ENCODE measurements at places on chromosomes 7 and 10. TPM values are rescaled to one million over a fixed set of nuclear protein-coding genes. Genes with fewer than 3 reads are reported as not detected.

The DNMBP gene
- total RNA-seq, result 21.9 TPM

The TMEM176B gene
- 145 TPM for total RNA-seq

The CACNB2 gene
- 36.0 TPM for total RNA-seq

The NPFFR1 gene
- total RNA-seq, result 0.18 TPM

The KIN gene
- 12.3 TPM for total RNA-seq

The HOGA1 gene
- total RNA-seq, result 0.47 TPM

The GNGT1 gene
- 0.41 TPM for total RNA-seq

The SPDYE6 gene
- total RNA-seq, result not detected

The EGR2 gene
- 5.7 TPM for total RNA-seq

GRCh38 chr10:113475381-113475807 lies 77.5 kb upstream of the HABP2 start:
- DNase-seq, result no peak

DNA sequence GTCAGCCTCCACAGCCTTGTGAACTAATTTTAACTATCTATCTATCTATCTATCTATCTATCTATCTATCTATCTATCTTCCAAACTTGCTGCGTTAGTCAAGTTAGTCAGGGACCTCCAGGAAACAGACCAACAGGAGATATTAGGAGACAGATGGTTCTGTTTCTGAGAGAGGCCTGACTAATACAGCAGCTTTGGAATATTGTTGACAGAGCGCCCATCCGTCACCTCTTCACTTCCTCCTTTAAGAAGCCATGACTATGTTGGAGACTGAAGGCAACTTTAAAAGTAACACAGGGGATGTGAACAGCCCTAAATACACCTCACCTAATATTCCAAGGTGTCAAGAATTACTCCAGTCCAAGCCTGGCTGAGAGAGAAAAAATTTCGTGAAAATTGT lies 280.9 kb upstream of the IGFBP3 start:
- no peak for DNase-seq

DNA sequence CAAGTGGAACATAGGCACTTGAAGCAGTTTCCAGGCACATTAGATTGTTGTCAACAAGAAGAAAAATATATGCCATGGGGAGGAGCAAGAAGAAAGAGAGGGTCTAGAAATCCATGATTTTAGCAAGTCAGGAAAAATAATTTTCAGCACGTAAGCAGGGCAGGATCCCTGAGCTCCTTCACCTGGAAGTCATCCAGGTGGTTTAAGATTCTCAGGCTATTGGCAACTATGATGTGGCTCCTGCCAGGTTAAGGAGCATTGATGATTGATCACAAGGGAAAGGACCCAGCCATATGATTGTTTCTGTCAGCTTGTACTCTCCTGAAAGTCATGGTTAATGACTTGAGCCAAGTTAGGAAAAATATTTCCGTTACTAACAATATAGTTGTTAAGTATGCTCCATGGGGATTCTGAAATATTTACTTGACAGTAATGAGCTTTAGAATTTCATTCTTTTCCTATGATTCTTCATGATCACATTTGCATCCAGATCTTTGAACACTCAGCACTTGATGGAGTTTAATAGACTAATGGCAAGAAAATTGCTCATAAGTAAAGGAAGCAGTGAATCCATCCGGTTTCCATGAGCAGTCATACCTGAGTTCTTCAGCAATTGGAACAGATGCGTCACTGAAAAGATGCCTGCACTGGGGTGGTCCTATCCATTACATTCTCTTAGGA lies 209.1 kb downstream of the BICC1 start:
- no peak for DNase-seq

DNA sequence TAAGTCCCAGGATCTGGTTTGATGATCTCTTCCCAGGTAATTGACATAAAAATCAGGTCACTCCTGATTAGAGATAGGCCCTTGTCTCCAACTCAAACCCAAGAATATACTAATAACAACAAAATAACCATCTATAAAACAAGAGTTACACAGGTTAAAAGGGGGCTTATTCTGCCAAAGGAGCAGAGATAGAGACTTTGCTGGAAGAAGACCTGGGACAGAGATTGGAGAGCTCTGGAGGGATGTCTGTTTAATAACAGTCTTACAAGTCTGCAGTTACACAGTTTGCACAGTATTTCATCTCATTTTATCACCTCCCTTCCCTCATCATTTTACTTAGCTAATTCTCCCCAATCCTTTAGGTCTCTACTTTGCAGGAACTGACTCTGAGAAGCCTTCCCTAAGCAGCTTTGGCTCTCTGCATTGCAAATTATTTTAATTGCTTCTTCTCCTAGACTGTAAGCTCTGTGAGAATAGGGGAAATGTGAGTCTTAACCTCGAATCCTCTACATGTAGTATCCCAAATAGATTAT lies 3.7 kb upstream of the ZNF438 start:
- no peak for DNase-seq

DNA sequence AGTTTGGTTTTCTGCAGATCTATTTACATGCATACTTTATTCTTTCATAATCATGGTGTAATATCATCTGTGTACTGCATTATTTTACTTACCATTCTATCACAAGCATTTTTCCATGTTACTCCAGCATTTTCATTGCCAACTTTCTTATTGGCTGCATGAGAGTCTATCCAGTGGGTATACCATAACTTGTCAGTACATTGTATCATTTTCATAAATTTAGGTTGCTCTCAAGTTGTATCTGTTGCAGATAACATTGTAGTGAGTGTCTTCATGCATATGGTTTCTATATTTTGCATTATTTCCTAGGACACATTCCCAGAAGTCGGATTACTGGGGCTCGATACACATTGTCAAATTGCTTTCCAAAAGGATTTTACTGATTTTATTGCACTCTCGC lies 87.2 kb upstream of the INSYN2A start:
- DNase-seq, result no peak

DNA sequence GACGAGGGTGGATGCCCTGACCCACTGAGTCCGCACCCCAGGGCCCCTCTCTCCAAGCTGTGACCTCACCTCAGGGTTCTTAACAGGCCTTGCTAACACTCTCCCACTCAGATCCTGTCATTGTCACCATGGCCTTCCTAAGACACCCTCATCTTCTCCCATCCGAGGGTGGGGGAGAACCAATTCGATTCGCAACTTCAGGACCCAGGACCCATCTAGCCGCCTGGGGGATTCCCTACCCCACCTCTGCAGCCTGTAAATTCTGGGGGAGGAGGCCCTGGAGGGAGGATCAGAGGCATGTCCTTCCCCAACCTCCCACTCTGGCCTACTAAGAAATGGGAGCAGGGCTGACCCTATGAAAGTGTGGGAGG lies 17.4 kb downstream of the TRIM8 start:
- peak; percentile 33 for DNase-seq

GRCh38 chr10:17675638-17676037 lies 31.7 kb downstream of the STAM start:
- no peak for DNase-seq

GRCh38 chr10:62681211-62681940 lies 123.1 kb upstream of the ADO start:
- no peak for DNase-seq

- no peak for DNase-seq
Measured at GRCh38 chr7:101397770-101398324, 35.2 kb downstream of the COL26A1 start.
